AG08396 (cell line): ENCODE measurements at places on chromosomes 5 and 9.

- no peak for DNase-seq
Observed at GRCh38 chr9:119902611-119903010, 533.4 kb upstream of the BRINP1 start.

GRCh38 chr5:113524927-113525326 is 11.4 kb downstream of the YTHDC2 start:
- DNase-seq = no peak

- DNase-seq = peak; percentile 28
Observed at GRCh38 chr5:92769978-92770377, 811.0 kb downstream of the NR2F1-AS1 start.

- no peak for DNase-seq
Observed at GRCh38 chr5:149018909-149019443, 43.9 kb downstream of the SH3TC2 start.

GRCh38 chr5:58108511-58108910 is 351.4 kb downstream of the PLK2 start:
- DNase-seq = no peak

- no peak for DNase-seq
Observed at GRCh38 chr9:121772600-121773285, 121.3 kb downstream of the DAB2IP start.

- no peak for DNase-seq
Observed at GRCh38 chr5:96516631-96517071, 83.6 kb upstream of the PCSK1 start.

GRCh38 chr9:71986900-71987299 is 73.5 kb downstream of the C9orf57 start:
- no peak for DNase-seq

DNA sequence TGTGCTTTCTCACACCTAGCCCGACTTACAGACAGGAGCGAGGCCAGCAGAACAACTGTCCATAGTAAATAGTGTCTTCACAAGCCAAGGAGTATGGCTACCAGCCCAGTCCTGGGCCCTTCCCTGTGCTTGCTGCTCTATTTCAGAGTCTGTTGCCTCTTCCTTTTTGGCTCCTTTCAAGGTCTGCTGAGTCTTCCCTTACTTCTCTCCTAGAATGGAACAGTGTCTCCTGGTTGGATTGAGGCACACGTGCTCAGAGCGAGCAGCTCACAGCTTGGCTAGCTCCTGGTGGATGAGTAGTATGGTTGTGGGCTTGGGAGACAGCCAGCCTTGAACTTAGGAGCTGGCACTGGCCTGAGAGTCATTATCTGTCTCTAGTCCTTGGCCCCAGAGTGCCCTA is 72.8 kb downstream of the TLE4 start:
- DNase-seq = no peak

DNA sequence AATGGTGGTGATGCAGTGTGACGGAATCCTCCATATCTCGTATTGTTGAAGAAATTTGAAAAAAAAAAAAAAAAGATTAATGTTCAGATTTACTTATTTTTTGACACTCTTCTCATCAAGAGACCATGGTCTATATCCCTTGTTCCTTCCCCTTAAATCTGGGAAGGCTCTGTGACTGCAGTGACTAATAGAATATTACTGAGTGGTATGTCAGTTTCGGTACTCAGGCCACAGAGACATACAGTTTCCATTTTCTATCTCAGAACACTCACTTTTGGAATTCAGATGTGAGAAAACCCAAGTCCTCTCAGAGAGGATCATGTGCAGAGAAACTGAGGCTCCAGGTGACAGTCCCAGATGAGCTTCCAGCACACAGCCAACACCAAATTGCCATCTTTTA is 1193.5 kb downstream of the DTWD2 start:
- DNase-seq = peak; percentile 4

DNA sequence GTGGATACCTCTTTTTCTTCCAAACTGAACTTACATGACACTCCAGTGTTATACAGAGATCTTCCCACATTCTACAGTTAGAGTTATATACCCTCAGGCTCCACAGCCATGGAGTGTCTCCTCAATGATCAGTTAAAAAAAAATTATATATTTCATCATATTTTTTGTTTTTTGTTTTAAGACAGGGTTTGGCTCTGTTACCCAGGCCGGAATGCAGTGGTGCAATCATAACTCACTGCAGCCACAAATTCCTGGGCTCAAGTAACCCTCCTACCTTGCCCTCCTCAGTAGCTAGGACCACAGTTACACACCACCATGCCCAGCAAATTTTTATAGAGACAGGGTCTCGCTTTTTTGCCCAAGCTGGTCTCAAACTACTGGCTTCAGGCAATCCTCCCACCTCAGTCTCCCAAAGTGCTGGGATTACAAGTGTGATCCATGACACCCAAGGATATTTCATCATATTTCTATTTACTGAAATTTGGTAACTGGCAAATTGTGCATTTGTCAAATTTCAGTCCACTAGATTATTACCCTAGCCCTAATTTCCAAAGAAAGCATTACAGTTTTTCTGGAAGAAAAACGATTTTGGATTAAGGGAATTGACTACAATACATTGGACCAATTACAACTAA is 18.1 kb upstream of the SCAI start:
- DNase-seq = no peak

GRCh38 chr9:133238851-133239532 is 29.9 kb upstream of the OBP2B start:
- peak; percentile 87 for DNase-seq

GRCh38 chr5:139378941-139379361 is 4.1 kb downstream of the SLC23A1 start:
- DNase-seq = no peak

GRCh38 chr5:177189965-177190364 is 56.4 kb downstream of the NSD1 start:
- no peak for DNase-seq

GRCh38 chr9:76067696-76068095 is 177.2 kb downstream of the PCSK5 start:
- no peak for DNase-seq

GRCh38 chr9:76415731-76416130 is 21.5 kb upstream of the RFK start:
- no peak for DNase-seq

DNA sequence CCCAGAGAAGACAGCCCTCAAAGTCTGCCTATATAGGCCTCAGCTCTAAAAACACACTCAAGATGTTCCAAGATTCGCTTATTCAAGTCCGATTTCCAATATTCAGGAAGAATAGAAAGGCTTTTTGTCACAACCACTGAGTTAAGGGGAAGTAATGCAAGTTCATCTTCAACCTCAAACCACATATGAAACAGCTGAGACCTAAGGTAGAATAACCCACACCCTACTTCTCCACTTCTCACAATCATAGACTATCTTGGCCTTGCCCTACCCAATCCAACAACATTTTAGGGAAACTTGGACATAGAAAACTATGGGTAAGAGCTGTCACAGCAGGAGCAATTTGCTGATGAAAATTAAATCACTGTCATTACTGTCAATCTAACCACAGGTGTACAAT is 152.0 kb upstream of the LRRTM2 start:
- DNase-seq = no peak

DNA sequence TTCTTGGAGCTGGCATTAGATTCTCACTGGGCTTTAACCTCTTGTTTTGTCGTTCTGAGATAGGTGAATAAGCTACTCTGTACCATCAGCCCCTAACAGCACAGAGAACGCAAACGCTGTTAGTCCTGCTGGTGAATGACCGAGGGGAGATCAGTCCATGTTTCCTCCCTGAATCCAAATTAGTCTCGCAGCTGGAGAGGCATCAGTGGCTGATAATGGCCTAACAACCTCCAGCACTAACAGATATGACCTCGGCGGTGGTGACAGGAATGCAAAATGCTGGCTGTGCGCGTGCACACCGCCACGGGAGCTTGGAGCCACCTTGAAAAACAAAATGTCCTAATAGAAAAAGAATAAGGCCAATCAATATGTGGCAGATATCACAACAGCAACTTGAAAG is 77.6 kb upstream of the IRX1 start:
- no peak for DNase-seq

- DNase-seq = no peak
Observed at GRCh38 chr5:10572451-10572850, 8.6 kb downstream of the ANKRD33B start.

GRCh38 chr5:121675924-121676323 is 175.8 kb upstream of the FTMT start:
- DNase-seq = no peak

GRCh38 chr9:132241840-132242620 is 80.2 kb downstream of the NTNG2 start:
- DNase-seq = no peak

DNA sequence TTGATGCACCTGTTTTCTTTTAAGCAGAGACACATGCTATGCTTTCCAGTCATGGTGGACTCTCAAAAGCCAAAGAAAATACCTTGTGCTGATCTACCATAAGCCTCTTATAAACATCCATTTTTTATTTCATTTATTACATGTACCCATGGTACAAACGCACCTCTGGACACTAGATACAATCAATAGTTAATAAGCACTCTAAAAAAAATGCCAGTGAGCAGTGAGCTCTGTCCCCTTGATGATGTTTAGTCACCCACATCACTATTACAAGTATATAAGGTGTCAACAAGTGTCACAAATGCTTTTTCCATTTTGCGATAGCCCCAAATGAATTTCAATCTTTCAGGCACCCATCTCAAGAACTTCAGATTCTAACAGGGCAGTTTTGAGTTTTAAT is 5.9 kb downstream of the KLF4 start:
- no peak for DNase-seq

DNA sequence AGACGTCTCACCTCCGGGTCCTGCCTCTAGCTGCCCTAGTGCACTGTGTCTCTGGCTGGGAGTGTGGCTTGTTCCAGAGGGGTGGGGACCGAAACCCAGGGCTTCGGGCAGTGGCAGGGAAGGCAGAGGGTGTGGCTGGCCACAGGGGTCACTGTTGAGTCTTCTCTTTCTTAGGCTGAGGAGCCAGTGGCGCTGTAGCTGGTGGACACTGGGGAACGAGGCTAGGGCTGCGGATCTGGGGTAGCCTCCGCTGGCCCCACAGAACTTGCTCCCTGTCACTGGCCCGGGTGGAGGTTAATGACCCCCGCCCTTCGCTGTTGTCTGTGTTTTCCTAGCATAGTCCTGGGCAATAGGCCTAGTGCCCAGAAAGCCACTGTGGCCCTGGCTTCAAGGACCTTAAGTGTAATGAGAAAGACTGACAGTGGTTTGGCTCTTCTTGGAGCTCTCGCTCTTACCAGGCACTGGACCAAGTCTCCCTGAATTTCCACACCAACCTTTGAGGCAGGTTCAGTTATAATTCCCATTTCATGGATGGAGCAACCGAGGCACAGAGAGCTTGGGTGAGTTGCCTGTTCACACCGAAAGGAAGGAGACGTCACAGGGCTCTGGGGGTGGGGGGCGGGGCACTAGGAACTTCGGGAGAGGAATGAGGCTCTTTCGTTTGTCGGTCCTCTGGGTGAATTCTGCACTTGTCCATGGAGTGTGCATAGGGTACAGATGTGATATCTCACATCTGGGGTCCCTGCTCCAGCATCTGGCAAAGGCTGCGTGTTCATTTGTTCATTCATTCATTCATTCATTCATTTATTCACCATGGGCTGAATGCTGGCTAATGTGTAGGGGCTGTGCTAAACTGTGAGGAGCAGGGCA is 4.8 kb upstream of the IER5L start:
- DNase-seq = no peak

DNA sequence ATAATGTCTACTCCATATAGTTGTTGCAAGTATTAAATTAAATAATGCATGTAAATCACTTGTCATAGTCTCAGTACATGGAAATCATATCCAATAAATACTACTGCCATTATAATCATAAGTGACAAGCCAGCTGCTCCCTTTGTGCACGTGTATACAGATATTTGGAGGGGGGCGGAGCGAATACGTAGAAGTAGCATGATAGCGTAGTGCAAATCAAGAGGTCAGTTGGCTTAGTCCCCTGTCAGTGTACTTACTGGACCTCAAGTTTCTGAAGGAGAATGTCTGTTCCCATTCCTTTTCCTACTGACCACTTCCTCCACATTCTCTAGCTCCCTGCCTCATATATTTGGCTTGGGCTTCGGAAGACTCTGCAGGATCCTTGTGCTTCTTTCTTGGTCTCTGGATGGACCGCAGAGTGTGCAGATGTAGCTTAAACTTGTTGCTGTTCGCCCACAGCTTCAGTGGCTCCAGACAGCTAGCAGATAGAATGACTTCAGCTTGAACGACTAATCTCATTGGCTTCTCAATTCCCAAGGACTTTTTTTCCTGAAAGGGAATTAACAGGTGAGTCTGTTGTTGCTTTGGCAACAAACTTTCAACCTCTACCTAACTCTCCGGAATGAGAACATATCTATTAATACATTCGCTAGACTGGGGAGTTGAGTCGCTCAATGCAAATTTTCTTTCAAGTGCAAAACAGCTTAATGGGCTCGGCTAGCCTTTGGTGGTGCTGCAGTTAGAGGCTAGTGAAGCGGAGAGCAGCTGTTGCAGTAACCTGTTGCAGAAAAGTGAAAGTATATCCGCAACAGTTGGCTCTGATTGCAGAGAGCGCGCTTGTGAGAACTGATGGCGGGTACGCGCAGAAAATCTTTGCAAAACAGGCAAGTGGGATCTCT is at the start of gene PCDHB1:
Gene PCDHB1, plus strand, starts transcription at position 753 of the 899 bp plus-strand sequence. Its CDS starts 97 bp downstream, at position 850.
- no peak for DNase-seq

- peak; percentile 23 for DNase-seq
Observed at GRCh38 chr9:113219969-113220368, 1.1 kb downstream of the FKBP15 start.

DNA sequence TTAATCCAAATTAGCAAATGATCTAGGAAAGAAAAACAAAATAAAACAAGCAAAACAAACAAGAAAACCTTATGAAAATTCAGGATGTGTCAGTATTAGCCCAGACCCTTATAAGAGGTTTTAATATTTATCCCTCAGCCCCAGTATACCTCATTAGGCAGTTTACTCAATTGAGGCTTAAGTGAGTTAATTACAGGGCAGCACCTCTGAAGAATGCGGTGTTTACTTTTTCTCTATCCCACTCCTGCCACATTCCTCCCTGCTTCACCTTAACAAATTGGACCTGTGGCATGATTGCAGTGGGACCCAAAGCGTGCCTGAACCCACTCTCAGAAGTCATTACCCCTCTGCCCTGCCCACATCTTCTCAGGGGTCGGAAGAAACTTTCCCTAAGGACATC is 67.1 kb downstream of the SIL1 start:
- no peak for DNase-seq
